Stomach (tissue), 19 donors: ENCODE measurements at places on chromosomes 7 and 10. TPM values are rescaled to one million over a fixed set of nuclear protein-coding genes. Genes with fewer than 3 reads are reported as not detected.

DNA sequence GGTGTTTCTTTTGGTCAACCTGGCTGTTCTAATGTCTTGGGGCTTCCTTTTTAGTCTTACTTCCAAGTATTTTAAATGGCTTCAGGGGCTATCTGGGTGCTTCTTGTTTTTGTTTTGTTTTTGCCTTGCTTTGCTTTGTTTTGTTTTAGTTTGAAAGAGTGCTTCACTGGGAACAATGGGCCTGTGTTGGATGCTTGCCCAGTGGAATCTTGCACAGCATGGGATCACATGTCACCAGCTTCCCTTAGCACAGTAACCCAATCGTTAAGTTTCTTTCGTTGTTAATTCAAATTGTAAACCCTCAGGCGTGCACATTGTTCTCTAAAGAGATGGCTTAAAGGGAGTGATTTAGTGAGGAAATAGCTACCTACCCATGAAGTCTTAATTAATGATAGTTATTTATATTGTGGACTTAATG is 8.9 kb downstream of the COL17A1 start:
- H3K4me1 ChIP-seq: no peaks in the 10 kb centered on the region
- DNase-seq: peak; percentile 77
- no peak overlapping the region for H3K4me3 ChIP-seq
- H3K36me3 ChIP-seq: no peaks in the 10 kb centered on the region

DNA sequence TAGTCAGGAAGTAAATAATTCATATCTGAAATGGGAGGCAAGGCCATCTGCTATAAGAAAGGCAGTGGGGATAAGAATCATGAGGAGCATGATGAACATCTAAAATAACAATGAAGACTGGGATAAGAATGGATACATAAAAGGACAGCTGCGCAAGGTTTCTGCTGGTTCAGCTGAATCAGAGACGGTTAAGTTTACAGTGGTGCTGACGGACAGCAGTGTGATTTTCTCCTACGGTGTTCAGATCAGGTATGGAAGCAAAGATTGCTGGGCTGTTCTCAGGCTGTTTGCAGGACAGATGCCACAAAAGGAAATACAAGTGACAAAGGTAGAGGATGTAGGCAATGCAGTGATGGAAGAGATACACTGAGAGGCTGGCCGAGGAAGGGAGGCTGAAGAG is 8.4 kb downstream of the CYCS start:
- no peak for DNase-seq
- H3K27me3 ChIP-seq: no peaks in the 10 kb centered on the region
- no peaks in the 10 kb centered on the region for H3K4me1 ChIP-seq
- no peak overlapping the region for H3K27ac ChIP-seq
- H3K36me3 ChIP-seq: peaks cover 14% of the 10 kb centered on the region

- H3K36me3 ChIP-seq: no peaks in the 10 kb centered on the region
- peak within 1 kb of the TSS; percentile 78 for H3K27ac ChIP-seq
- peak; percentile 96 for DNase-seq
- H3K27me3 ChIP-seq: peaks cover 98% of the 10 kb centered on the region
These were observed at the start of gene MNX1 for GRCh38 chr7:157010588-157011332. MNX1 (minus strand) TSS chr7:157010663; CDS start chr7:157010350, 313 bp downstream.

DNA sequence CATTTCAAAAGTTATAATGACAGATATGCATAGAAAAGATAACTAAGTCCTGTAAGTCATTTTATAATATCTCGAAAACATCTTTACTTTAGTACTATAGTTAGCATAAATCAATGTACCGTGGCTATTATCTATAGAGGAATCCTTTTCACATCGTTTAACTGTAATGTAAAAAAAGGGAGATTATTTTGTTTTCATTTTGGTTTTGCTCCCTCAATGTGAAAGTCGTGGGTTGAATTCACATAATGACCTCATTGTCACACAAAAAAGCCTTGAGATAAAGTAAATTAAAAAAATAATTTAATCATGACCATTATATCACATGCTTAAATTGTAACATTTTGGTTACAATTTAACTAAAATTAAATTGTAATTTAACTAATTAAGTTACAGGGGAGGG is 560.5 kb upstream of the POT1 start:
- H3K27me3 ChIP-seq: no peaks in the 10 kb centered on the region
- no peaks in the 10 kb centered on the region for H3K36me3 ChIP-seq
- H3K4me3 ChIP-seq: no peak overlapping the region

DNA sequence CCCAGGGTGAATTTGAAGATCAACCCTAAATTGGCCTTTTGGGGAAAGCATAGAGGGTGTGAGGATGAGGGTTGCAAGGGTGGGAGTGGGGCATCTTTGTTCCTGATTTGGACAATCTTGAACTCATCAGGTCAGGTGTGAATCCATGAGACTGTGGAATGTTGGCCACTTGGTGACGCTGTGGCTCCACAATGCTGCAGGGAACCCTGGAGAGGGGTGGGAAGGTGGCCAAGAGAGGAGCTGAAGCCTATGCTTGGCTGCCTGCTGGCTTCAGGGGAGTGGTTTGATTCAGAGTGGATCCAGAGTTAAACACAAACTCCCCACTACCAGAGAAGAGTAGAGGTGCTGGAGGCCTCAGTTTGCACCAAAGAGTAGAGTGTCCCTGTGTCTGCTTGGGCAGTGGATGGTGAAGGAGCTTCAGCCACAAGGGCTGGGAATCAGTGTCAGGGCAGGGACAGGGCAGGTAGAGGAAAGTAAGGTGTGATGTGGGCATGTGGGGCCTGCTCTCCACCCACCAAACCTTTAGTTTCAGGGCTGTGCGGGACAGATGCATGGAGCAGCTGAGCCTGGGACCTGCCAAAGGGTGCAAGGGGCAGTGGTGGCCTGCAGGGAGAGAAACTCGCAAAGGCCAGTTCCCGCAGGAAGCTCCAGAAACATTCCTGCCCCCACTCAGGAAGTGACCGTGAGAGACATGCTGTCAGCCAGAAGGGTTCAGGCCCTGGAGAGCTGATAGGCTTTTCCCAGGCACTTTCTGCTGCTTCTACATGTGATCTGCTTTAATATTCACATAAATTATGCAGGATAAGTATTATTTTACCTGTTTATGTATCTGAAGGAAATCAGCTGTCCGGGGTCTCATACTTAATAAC is 81.0 kb upstream of the PRSS58 start:
- H3K27me3 ChIP-seq: no peaks in the 10 kb centered on the region
- H3K4me3 ChIP-seq: no peak overlapping the region
- no peak overlapping the region for H3K27ac ChIP-seq

- no peaks in the 10 kb centered on the region for H3K4me1 ChIP-seq
- H3K4me3 ChIP-seq: no peak overlapping the region
- no peak for DNase-seq
- no peaks in the 10 kb centered on the region for H3K27me3 ChIP-seq
- no peaks in the 10 kb centered on the region for H3K36me3 ChIP-seq
These were observed 104.7 kb downstream of the GFRA1 start for GRCh38 chr10:116168329-116168728.

DNA sequence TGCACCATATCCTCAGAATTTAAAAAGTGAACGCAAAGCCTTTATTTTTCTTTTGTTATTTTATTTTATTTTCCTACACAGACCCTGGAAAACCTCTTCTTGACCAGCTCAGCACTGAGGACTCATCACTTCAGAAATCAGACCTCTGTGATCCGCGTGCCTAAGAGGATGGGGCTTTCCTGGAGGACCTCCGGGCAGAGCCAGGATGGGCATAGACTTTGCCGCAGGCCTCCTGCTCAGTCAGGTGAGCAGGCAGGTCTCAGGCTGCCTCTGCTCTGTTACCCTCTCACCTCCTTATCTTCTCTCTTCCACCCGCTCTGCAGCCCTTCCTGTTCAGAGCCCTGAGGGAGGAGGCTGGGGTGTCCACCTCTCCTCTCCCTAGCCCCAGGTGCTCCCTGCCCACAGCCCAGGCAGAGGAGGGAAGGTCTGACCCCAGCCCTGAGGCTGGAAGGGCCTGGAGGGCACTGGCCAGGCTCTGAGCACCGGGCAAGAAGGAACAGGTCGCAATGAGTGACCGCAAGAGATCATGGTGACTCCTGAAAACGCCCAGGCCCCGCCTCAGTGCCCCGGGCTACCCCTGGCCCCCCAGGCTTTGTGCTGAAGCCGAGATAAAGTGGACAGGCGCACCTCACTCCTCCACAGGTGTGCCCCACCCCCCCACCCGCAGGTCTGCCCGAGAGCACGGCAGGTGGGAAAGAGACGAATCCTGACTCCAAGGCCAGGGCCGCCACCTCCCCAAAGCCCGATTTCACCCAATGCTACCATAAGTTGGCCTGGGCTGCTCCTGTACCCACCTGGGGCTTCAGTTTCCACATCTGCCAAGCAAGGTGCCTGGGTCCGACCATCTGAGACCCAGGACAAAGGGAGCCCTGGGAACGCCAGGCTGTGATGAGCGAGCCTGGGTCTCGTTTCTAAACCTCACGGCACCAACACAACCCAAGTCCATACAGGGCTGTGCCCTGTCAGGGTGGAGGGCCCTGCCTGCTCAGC is 2.8 kb downstream of the CALML5 start:
- H3K27me3 ChIP-seq: no peaks in the 10 kb centered on the region
- peak; percentile 47 for DNase-seq
- peaks cover 3% of the 10 kb centered on the region for H3K4me1 ChIP-seq

- peaks cover 10% of the 10 kb centered on the region for H3K4me1 ChIP-seq
- no peak for DNase-seq
- H3K27me3 ChIP-seq: no peaks in the 10 kb centered on the region
- H3K27ac ChIP-seq: no peak overlapping the region
These were observed 109.2 kb upstream of the GLCCI1 start for GRCh38 chr7:7859411-7859810.

DNA sequence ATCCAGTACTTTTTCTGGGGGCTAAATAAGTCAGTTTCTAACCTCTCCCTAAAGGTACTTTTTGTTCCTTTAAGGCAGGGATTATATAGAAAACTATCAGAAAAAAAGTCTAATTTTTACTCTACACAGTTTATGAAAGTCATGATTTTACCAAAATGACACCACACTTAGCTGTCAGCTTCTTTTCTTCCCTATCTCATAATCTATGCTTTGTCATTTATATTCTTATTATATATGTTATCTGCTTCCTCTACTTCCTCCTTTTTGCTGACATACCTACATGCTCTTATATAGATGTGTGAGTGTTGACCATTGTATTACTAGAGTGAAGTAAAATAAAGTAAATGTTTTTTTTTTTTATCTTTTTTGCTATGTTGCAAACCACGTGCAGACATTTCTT is 203.9 kb upstream of the CHRM2 start:
- H3K36me3 ChIP-seq: no peaks in the 10 kb centered on the region
- H3K27me3 ChIP-seq: no peaks in the 10 kb centered on the region
- no peak overlapping the region for H3K4me3 ChIP-seq
- no peak overlapping the region for H3K27ac ChIP-seq
- DNase-seq: no peak
- H3K4me1 ChIP-seq: no peaks in the 10 kb centered on the region

DNA sequence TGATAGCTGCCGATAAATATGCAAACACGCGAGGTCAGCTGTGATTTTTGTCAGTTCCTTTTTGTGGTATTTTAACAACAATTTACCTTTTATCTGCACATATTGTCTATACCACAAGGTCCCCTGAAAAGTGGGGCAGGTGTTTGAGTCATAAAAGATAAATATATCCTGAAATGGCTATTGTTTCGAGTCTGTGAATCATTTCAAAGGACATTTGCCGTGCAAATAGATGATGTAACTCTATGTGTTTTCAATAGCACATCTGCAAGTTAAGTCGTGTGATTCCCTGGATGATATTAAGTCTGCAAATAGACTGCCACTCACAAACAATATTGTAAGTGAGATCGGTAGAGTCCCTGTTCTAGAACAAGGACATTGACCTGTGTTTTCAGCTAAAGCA is 193.0 kb upstream of the PITRM1 start:
- H3K4me3 ChIP-seq: no peak overlapping the region
- no peaks in the 10 kb centered on the region for H3K27me3 ChIP-seq
- H3K27ac ChIP-seq: no peak overlapping the region
- no peaks in the 10 kb centered on the region for H3K36me3 ChIP-seq

- no peaks in the 10 kb centered on the region for H3K36me3 ChIP-seq
- H3K27ac ChIP-seq: no peak overlapping the region
- H3K4me1 ChIP-seq: no peaks in the 10 kb centered on the region
- H3K27me3 ChIP-seq: no peaks in the 10 kb centered on the region
These were observed 245.0 kb upstream of the SORCS1 start for GRCh38 chr10:107409522-107409921.

GRCh38 chr10:26832960-26833359 is 27.8 kb downstream of the ABI1 start:
- peaks cover 26% of the 10 kb centered on the region for H3K4me1 ChIP-seq
- no peak overlapping the region for H3K4me3 ChIP-seq
- no peak for DNase-seq
- H3K36me3 ChIP-seq: no peaks in the 10 kb centered on the region
- no peaks in the 10 kb centered on the region for H3K27me3 ChIP-seq

GRCh38 chr10:125101581-125101980 is 58.8 kb downstream of the CTBP2 start:
- H3K27ac ChIP-seq: no peak overlapping the region
- no peaks in the 10 kb centered on the region for H3K27me3 ChIP-seq
- DNase-seq: no peak
- H3K36me3 ChIP-seq: peaks cover 7% of the 10 kb centered on the region

DNA sequence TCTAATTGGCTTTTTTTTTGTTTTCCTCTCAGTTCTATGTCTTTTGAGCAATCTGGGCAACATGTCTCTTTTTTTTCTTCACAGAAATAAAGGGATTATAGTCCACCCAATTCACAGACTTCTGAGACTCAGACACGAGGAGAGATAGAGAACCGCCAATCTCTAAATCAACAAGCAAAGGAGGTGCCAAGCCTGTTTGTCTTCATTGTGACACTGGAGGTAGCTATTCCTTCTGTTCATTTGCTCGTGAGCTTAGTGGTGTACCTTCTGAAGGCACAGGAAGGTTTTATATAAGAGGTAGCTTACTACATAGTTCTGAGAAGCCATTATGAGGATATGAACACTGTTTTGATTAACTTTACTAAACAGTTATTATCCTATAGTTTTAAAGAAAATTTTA is 6.1 kb downstream of the EPHB6 start:
- no peaks in the 10 kb centered on the region for H3K27me3 ChIP-seq
- no peak for DNase-seq
- peaks cover 2% of the 10 kb centered on the region for H3K4me1 ChIP-seq
- H3K36me3 ChIP-seq: peaks cover 28% of the 10 kb centered on the region

DNA sequence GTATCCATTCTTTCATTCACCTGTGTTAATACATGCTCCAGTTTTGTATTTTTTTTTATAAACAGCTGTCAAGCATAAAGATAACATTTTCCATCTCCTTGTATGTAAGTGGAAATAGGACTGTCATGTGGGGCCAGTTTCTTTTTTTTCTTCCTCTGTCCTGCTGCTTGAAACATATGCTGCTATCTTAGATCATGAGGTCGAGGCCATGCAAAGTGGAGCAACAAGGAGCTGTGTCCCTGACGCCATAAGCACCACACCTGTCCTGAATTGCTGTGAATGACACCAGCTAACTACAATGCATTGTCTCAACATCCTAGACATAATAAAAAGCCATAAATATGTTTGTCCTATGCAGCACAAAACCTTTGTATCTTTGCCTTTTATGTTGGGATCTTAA is 37.7 kb upstream of the SLC26A4 start:
- H3K27ac ChIP-seq: no peak overlapping the region
- no peak overlapping the region for H3K4me3 ChIP-seq
- no peak for DNase-seq
- no peaks in the 10 kb centered on the region for H3K4me1 ChIP-seq
- peaks cover 25% of the 10 kb centered on the region for H3K36me3 ChIP-seq

PLA2G12B gene
- polyA plus RNA-seq: not detected

COBL gene
- 12.6 TPM for polyA plus RNA-seq

CYP2C9 gene
- not detected for polyA plus RNA-seq

ABCC2 gene
- 0.50 TPM for polyA plus RNA-seq

GPR26 gene
- not detected for polyA plus RNA-seq

SPDYE2B gene
- not detected for polyA plus RNA-seq

DENND11 gene
- 5.8 TPM for polyA plus RNA-seq

EMX2 gene
- not detected for polyA plus RNA-seq

SUFU gene
- 4.1 TPM for polyA plus RNA-seq

TCTN3 gene
- polyA plus RNA-seq: 12.1 TPM

CBLL1 gene
- polyA plus RNA-seq: 10.2 TPM
